ENCODE measurements at places on chromosomes 6 and 20. TPM values are rescaled to one million over a fixed set of nuclear protein-coding genes. Genes with fewer than 3 reads are reported as not detected.
A peak's percentile ranks its signal among the peaks of the same experiment; 100 is the strongest.

Gene TBX18
- 9.1 TPM for polyA plus RNA-seq

Gene SRXN1
- polyA plus RNA-seq, result 11.2 TPM

Gene PRDM1
- polyA plus RNA-seq, result 2.8 TPM

Gene RNF217
- polyA plus RNA-seq, result 17.2 TPM

Gene AKIRIN2
- polyA plus RNA-seq, result 66.4 TPM

Gene MAK
- 2.4 TPM for polyA plus RNA-seq

Gene RAET1G
- polyA plus RNA-seq, result 1.4 TPM

Gene PTPN1
- 35.7 TPM for polyA plus RNA-seq

Gene MROH8
- polyA plus RNA-seq, result 8.0 TPM

DNA sequence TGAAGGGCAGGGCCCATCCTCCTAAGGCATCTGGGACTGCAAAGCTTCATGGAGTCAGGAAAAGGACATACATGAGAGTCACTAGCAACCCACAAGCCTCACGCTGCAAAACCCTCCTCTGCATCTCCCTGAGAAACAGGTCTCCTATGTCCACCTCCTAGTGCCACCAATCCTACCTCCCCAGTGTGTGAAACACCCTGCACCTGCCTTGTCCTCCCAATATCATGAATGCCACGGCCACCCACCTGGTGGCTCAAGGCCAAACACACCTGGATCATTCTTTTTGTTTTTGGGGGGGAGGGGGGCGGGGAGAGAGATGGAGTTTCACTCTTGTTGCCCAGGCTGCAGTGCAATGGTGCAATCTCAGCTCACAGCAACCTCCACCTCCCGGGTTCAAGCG is 90.5 kb downstream of the ZMYND8 start:
- DNase-seq, result no peak

DNA sequence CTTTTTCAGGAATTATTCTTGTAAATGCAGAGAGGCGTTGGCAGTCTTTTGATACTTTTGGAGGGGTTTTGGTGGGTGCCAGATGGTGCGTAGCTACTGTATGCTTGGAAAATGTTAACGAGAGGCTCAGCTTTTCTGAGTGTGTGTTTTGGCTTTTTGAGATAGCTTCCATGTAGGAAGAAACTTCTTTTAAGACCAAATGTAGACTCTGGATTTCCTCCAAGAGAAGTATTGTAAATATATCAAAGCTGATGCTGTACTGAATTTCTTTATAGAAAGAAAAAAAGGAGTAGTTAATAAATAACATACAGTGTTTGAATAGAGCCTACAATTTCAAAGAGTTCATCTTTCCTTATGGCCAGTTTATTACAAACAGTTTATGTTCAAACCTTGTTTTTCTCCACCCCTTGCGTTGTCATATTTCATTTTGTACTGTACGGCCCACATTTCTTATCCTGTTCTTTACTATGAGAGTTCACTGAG is 16.7 kb downstream of the TIAM2 start:
- no peak for DNase-seq

- DNase-seq, result no peak
Measured at GRCh38 chr20:9615766-9616454, 101.5 kb downstream of the LAMP5 start.

GRCh38 chr6:95280686-95281273 is 296.6 kb upstream of the MANEA start:
- DNase-seq, result no peak

DNA sequence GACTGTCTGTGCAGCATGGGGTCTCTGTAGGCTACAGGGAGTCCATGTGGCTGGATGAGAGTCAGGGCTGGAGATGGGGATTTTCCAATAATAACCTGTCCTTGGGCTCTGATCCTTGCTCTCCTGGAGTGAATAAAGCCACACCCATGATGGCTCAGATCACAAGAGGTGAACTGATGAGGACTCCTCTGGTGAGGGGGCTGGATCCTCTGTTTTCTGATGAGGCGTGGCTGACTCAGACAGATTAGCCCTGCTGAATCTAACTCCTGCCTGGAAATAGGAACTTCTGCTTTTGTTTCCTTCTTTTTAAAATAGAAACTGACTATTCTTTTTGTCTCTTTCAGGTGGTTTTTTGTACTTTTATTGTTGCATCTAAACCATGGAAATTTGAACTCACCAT is 27.0 kb downstream of the CST9L start:
- DNase-seq, result no peak

- no peak for DNase-seq
Measured at GRCh38 chr6:127385668-127386430, 42.4 kb upstream of the ECHDC1 start.

DNA sequence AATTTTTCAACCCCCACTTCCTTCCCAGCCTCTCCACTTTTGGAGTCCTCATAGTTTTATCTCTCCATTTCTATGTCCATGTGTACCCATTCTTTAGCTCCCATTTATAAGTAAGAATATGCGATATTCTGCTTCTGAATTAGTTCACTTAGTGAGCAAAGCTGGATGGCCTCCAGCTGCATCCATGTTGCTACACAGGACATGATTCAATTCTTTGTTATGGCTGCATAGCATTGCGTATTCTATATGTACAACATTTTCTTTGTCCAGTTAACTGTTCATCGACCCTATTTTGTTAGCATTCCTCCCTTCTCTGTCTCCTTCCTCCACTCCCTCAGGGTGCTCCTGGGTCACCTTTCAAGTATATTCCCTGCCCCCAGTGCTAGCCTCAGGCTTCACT is 210.0 kb upstream of the SSTR4 start:
- no peak for DNase-seq

GRCh38 chr6:130161683-130162404 is 60.9 kb downstream of the SAMD3 start:
- peak; percentile 46 for DNase-seq

DNA sequence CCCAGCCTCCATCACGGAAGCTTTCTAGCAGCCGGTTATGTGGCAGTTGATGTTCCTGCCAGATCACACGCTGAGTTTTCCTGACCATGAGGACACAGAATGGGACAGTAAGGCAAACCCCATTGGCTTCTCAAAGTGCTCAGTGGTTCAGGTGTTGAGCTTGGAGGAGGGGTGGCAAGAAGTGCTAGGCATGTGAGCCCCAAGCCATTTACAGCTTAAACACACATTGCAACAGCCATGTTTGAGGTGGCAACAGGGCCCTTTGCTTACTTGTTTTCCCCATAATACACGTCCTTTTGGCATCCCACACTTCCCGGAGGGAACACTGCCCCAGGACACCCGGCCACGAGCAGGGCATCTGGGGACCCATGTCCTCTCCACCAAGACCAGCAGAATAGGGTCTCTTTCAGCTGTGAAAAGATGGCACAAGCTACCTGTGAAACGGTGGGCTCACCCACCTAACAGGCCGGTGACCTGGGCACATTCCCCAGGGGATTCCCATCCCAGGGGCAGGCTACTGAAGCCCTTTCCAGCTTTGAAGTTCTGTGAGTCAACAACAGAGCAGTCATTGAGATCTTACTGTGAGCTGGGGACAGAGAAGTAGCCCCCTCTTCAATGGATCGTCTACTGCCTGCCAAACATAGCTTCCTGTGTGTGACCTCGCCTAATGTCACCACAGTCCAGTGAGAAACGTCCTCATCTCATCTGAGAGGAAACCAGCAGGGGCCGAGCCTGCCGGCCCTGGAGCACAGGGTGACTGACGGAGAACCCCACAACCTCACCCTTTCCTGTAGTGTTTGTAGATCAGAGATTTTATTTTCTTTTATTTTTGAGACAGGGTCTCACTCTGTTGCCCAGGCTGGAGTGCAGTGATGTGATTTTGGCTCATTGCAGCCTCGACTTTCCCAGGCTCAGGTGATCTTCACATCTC is 4.0 kb upstream of the TLDC2 start:
- no peak for DNase-seq

- no peak for DNase-seq
Measured at GRCh38 chr20:24584538-24585356, 115.3 kb downstream of the SYNDIG1 start.

DNA sequence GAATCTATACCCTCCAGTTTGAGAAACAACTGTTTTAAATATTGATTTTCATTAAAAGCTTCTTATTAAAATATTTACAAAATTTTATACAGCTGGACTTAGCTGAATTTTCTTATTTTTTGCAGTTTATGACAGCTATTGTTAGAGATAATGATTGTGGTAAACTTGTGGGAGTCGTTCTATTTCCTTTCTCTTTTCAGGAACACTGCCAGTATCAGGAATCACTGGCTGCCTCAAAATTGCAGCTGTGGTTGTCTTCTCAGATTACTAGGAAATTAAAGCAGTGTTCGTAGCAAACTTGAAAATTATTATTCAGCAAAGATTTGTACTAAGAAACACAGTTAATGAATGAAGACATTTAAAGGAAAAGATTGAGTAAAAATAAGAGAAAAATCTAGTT is 311.0 kb downstream of the CENPW start:
- no peak for DNase-seq

- DNase-seq, result peak; percentile 27
Measured at GRCh38 chr6:12051861-12052368, 39.8 kb downstream of the HIVEP1 start.

GRCh38 chr6:112434896-112435435 is 87.8 kb downstream of the RFPL4B start:
- DNase-seq, result no peak

DNA sequence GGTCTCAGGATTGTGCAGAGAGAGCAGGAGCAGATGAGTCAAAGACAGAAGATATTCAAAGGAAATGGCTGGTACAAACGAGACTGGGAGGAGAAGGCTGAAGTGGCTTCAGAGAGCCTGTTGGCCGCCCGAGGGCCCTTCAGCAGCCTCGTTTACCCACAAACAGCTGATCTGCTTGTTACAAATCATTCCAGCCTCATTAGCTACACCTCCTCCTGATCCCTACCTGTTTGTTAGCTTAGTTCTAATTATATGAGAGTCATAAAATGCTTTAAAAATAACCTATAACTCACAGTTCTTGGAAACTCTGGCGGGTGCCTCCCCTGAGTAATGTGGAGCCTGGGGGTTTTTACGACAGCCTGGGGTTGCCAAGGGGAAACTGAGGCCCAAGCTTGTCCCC is 12.6 kb downstream of the GLP1R start:
- DNase-seq, result no peak

DNA sequence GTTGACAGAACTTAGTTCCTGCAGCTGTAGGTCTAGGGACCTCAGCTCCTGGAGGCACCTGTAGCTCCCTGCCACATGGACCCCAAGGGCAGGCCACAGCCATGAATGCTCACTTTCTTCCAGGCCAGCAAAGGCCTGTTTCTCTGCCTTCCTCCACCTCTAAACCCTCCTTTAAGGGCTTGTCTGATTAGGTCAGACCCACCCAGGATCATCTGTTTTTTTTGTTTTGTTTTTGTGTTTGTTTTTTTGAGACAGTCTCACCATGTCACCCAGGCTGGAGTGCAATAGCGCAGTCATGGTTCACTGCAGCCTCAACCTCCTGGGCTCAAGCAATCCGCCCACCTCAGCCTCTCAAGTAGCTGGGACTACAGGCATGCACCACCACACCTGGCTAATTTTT is 11.5 kb upstream of the BCAS4 start:
- no peak for DNase-seq

DNA sequence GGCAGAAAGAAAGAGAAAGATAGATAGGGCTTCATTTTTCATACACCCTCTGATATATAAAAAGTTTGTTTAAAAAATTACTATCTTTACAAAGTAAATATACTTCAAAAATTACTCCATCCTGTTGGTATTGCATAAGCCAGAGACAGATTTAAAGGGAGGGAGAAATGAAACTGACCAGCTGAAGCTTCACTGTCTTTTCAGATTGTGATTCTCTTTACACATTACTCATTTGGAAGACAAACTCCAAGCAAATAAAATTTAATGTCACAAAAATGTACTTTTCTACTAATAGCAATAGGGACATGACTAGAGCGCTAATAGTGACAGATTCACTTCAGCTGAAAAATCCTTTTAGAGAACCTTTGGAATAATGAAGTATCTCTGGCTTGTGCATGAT is 38.6 kb upstream of the MARCKS start:
- DNase-seq, result no peak

DNA sequence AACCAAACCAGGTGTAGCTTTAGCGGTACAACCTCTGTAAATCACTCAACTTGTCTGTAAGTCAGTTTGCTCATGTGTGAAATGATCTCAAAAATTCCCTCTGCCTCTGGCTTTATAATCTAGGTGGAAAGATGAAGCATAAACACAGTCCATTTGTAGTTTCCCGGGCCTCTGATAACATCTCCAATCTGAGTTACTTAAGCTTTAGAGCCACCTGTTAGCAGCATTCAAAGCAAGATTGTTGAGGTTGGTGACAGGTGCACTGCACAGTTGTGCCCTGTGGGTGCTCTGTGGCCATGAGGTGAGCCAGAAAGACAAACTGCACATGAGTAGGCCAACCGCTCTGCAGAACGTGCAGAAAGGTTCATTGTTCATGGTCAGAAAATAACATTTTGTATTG is 53.7 kb downstream of the MOCS1 start:
- DNase-seq, result no peak

GRCh38 chr6:121426686-121427085 is 8.8 kb upstream of the GJA1 start:
- no peak for DNase-seq

GRCh38 chr20:15455279-15455678 is 1117.9 kb upstream of the FLRT3 start:
- no peak for DNase-seq

Data from renal pelvis (tissue), 12 donors.